ENCODE measurements at places on chromosomes 16 and 17.

DNA sequence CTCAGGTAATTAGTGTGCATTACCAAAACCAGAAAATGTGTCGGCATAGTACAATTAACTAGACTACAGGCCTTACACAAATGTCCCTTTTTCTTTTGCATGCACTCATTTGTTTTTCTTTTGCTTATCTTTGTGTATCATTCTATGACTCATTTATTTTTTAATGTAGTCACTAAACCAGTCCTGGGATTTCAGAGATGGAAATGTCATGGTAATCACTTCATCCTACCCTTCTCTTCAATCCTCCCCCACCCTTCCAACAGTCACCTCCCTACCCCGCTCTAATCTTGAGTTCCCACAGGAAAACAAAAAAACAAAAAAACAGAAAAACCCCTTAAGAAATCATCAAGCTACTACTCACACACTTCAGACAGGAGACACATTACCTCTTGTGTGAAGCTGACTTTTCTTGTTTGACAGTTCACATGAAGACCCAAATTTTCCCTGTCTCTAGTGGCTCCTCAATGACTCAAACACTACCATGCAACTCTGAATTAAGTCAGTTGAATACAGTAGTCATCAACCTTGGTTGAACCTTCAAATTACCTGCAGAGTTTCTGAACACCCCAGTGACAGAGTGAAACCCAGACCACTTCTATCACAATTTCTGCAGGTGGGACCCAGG is 242.4 kb upstream of the SALL1 start:
- no peak for DNase-seq

- no peak for DNase-seq
Measured at GRCh38 chr17:10155371-10156076, 42.9 kb downstream of the GAS7 start.

GRCh38 chr16:60816461-60816860 is 1219.8 kb downstream of the CDH8 start:
- DNase-seq: no peak

DNA sequence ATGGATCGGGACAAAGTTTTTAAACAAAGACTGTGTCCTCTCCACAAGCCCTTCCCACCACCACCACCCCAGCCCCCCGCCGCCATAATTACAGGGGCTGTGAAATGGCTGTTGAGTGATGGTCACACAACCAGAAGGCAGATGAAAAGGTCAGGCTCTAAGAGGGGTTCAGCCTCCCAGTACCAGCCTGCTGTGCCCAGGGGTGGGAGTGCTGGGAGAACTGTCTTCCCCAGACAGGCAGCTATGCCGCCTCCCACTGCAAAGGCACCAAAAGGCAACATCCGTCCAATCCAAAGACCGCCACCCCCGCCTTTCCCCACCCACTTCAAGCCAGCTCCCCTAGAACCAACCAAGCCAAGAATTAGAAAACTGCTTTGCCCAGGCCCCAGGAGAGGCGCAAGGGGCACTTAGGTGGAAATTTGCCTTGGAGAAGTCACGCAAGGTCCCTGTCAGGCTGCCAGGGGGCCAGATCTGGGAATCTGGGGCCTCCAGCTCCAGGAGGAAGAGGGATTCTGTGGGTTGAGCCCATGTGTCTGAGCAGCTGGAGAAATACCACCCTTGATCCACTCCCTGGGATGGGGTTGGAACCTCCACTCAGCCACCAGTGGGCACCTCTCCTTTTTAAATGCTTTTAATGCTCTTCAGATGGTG is 14.4 kb downstream of the CARHSP1 start:
- DNase-seq: no peak

- no peak for DNase-seq
Measured at GRCh38 chr16:89366561-89367537, 123.5 kb downstream of the ANKRD11 start.

- DNase-seq: no peak
Measured at GRCh38 chr16:27407133-27407532, 5.2 kb downstream of the IL21R start.

GRCh38 chr16:55917373-55918160 is 42.4 kb upstream of the CES5A start:
- no peak for DNase-seq

GRCh38 chr17:80868022-80868609 is 123.5 kb upstream of the CHMP6 start:
- no peak for DNase-seq

DNA sequence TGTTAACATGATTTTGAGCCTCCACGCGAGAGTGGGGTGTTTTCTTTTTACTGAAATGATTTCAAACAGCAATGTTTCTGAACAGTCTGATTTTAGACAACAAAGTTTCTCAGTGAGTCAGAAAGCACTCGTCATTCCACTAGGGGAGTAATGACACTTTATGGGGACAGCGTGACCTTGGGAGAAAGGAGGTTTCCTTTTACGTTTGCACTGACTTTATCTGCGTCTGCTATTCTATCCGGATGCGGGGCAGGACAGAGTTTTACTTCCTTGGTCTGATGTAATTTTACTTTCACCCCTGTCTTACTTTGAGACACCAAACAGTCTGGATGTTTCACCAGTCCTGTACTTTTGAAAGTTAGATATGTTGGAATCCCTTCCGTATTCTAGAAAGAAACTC is 20.7 kb downstream of the SLC47A1 start:
- DNase-seq: no peak

DNA sequence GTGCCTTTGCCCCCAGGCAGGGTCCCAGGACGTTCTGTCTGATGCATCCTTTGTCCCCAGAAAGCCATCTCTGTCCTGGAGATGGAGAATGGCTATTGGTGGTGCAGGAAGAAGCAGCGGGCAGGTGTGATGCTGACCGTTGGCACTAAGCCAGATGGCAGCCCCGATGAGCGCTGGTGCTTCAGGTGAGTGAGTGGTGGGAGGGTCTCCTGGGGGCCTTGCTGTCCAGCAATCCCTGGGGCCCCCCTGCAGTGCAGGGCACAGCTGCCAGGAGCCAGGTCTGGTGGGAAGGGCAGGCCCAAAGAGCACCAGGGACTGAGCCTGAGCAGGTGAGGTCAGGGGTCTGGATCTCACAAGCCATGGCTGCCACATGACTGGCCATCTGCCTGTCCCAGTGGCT is 18.1 kb downstream of the TRPV2 start:
- no peak for DNase-seq

DNA sequence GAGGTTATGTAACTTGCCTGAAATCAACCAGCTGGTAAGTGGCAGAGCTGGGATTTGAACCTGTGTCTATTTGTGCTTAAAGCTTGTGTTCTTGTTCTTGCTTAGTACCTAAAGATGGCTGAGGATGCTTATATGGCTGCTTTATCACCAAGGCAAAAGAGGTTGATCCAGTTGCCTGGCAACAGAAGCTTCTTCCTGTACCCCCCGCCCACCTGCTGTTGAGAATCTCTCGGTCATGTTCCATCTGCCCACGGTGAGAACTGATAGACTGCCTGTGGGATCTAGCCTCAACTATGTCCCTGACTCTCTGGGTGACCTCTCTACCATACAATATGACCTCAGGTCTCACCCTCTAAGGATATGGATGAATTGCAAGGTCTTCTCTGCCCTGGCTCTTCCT is 60.7 kb downstream of the ABCC6 start:
- no peak for DNase-seq

DNA sequence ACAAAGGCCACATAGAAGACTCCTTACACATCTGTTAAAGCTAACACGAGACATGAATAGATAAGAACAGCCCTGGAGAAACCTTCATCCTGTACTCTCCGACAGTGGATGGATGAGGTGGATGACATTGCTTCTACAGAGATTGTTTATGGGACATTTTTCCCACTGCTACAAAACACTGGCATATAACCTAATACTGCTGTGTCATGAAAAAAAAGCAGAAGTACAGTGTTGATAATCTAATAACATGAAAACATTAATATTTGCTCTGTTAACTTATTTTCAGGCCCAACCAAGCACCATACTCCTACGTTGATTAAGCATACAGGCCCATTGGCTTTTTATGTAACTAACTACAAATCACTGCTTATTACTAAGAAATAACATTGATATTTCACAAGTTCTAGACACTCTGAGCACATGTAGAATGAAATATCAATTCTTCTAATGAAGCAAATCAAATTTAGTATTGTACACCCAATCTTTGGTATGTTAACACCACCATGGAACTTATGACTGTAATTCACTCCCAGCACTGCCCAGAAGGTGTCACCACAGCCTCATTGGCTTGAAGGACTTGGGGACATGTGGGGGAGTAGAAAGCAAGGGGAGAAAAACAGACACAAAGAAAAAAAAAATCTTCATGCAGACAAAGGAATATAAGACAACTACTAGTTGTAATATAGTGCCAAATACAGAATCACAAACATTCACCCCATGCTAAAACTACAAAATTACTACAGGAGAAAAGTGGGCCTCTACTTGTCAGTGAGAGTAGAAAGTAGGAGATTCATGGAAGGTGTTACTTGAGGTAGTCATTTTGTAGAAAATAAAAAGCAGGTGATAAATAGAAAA is 330.0 kb upstream of the PMFBP1 start:
- no peak for DNase-seq

- DNase-seq: peak; percentile 25
Measured at GRCh38 chr17:34542700-34543336, 36.6 kb upstream of the TMEM132E start.

- DNase-seq: no peak
Measured at GRCh38 chr16:2082171-2082982, 34.6 kb downstream of the TSC2 start.

- no peak for DNase-seq
Measured at GRCh38 chr17:34442387-34443111, 79.5 kb upstream of the CCL1 start.

GRCh38 chr16:59988591-59988990 is 1254.5 kb upstream of the GOT2 start:
- no peak for DNase-seq

DNA sequence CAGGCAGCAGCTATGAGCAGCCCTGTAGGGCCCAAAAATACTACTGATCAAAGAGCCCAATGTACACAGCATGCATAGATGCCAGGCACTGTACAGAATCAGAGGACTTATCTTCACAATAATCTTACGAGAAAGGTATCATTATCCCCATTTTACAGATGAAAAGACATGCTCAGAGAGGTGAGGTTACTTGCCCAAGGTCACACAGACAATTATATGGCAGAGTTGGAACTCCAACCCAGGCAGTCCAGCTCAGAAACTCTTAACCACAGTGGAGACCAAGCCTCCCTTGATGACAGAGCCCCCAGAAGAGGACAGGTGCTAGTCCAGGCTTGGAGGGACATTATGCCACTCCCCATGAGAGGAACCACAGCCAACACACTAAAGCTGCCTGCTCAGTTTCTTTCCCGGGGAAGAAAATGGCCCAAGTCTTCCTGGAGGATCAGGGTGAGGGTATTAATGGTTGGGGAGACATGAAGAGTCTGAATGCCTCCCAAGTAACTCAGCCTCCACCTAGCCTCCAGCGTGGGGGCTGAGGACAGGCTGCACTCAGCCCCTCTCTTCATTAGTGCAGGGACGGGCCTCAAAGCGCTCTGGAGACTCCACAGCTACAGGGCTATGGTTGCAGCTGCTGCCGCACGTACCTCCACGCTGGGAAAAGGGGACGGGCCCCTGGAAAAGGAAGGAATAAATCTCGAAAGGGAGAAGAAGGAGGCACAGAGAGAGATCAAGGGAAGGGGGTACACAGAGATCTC is 826 bp downstream of the UNC119 start:
- no peak for DNase-seq

DNA sequence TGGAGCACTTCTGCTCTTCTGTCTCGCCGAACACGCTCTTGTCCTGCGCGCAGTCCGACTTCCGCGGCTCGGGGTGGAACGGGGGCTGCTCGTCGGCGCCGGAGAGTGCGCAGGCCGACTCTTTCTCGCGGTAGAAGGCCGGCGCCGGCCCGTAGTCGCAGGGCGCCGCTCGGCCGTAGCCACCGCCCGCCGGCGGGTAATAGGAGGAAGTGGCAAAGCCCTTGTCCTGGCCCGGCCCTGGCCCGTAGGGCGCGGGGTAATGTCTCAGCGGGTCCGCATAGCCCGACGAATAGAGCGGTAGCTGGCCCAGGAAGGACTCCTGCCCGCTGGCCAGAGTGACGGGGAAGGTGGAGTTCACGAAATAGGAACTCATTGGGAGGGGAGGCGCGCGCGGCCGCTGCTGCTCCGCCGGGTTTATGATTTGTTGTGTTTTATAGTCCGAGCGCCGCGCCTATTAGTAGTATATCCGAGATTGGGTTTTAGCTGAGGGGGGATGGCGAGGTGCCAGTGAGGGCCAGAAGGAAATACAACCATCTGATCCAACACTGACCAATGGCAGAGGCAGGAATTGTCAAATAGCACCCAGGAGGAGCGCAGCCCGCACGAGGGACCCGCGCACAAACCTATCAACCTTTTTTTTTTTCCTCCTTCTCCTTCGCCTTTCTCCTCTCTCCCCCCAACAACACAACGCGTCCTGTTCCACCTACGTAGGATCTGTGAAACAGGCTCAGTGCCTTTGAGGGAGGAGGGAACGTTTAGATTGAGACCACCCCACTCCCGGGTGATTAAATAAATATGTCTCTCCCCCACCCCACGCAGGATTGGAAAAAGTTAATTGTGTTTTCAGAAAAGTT is 4.4 kb upstream of the HOXB5 start:
- no peak for DNase-seq

DNA sequence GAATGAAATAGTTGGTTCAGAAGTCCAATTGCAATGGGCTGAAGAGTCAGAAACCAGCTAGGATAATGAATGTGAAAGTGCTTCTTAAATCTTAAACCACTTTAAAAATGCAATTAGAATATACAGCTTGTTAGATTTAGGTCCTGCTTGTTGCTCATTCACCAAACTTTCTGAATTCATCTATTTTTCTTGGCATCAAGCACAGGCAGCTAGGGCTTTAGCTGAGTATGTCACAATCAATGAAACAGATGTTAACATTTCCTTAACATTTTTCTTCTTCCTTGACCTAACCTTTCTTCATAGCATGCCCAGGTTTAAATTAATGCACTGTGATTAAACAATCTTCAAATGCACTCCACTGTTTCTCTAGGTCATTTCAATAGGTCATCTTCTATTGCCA is 14.4 kb downstream of the KIF2B start:
- DNase-seq: no peak

GRCh38 chr17:56599088-56599487 is 5.6 kb downstream of the NOG start:
- no peak for DNase-seq

- DNase-seq: no peak
Measured at GRCh38 chr17:42421507-42422338, 1.3 kb downstream of the CAVIN1 start.

- DNase-seq: no peak
Measured at GRCh38 chr17:77125432-77125901, 15.3 kb upstream of the SEC14L1 start.

GRCh38 chr16:23678430-23679273 is at the start of gene PLK1:
Gene PLK1 (plus strand): TSS chr16:23678889. CDS start chr16:23678933, 44 bp downstream.
- DNase-seq: peak; percentile 52

- no peak for DNase-seq
Measured at GRCh38 chr17:43333433-43333943, 65.3 kb upstream of the ARL4D start.

- DNase-seq: no peak
Measured at GRCh38 chr16:23052908-23053580, 96.2 kb downstream of the USP31 start.

GRCh38 chr17:44203731-44204440 is 4.2 kb upstream of the ATXN7L3 start:
- DNase-seq: no peak

Measured in activated CD4-positive, alpha-beta T cell treated with anti-CD3 and anti-CD28 coated beads for 1 hour (primary cell).